ENCODE measurements at places on chromosomes 2 and 18.

DNA sequence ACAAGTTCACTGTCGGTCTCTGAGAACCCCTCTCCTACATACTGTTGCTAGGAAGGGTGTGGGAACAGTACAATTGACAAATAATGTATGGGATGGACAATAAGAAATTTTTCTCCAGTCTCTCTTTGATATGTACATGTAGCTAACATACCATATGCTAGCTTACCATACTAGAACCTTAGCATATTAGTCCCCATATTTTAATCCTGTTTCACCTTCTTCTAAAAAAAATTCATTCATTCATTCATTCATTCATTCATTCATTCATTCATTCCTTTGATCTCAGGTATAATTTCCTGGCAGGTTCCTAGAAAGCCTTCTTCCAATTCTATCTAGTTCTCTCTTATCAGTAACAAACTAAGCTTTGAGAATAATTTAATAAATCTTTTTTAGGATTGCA is 62.2 kb downstream of the TTC21B start:
- DNase-seq: no peak

DNA sequence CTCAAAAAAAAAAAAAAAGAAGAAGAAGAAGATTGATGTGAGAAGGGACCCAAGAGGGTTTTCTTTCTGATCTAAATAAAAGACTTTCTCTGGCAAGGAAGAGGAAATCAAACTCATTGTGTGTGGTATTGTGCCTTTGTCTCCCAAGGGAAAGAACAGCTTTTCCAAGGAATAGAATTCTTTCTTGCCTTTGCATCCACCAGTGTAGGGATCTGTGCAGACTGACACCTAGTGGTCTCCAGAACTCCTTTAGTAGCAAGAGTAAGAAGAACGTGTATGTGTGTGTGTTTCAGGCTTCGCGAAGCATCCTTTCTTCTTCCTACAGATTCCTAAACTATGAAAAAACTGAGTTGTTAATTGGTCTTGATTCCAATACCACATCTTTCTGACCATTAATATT is 33.5 kb upstream of the CRIM1 start:
- DNase-seq: peak; percentile 51

DNA sequence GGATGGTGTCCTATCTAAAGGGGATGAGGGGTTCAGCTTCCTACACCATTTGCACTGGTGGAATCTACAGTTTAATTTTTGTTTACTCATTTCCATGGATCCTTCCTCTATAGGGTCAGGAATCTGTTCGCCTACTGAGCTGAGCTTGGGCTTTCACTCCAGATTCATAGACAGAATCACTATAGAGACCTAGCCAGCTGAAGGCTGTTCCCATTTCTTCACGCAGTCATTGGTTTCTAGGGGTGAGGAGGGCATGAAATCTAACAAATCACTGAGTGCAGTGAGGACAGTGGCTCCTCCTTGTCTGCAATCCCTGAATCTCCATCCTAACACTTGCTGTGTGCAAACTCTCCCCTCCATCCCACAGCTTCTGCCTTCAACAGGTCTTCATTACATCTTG is 578.5 kb downstream of the TSN start:
- DNase-seq: no peak

- DNase-seq: no peak
These were observed 768.5 kb downstream of the TRIB2 start for GRCh38 chr2:13485256-13485655.

DNA sequence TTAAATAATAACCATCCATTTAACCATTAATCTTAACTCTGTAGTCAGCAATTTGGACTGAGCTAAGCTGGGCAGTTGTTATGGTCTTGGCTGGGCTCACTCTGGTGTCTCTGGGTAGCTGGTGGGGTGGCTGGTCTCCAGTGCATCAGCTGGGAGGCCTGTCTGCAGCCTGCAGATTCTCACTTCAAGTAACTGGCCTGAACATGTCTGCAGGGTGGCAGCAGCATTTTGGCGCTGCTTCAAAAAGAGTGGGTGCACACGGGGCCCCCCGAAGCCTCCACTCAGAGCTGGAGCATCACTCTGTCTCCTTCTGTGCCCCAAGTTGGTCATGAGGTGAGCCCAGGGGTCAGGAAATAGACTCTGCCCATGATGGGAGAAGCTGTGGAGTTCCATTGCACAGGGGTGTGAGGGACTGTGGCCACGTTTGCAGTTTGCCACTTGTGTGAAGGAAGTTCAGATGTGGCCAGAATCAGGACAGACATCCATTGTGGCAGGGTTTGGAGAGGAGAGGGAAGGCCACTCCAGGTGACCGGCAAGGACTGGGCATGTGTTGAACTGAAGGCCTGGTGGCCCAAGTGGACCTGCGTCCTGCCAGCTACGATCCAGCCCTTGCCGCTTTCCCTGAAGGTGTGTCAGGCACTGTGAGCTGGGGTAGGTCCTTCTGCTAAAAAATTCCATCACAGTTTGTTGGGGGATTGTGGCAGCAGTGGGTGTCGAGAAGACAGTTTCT is 4.9 kb upstream of the ALLC start:
- DNase-seq: no peak

DNA sequence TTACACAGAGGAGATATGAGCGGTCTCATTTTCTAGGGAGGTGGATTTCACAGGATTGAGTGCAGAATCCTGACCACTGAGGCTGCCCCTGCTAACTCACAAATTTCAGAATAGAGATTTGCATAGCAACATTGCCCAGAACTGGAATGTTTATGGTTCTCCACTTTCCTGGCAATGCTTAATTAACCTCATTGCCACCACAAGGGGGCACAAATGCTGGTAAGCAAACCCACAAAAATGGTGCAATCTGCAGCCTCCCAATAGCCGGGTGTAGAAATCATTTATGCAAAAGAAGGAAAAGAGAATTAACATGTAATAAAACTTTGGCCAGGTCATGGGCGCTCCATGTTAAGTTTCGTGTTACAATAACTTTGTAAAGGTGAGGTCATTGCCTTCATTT is 112.4 kb downstream of the CYRIA start:
- DNase-seq: peak; percentile 50

DNA sequence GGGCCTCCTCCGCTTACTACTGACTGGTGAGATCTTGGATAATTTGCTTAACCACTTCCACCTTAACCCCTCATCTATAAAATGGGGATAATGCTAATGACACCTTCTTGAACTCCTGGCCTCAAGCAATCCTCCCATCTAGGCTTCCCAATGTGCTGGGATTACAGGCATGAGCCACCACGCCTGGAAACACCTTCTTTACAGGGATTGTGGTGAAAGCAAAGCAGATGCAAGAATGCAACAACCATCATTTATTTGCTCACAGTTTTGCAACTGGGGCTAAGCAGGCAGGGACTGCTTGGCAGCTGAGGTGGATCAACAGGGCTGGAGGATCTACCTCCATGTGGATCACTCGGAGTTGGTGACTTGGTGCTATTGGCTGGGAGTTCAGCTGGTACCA is 76.2 kb upstream of the ZNF532 start:
- no peak for DNase-seq

DNA sequence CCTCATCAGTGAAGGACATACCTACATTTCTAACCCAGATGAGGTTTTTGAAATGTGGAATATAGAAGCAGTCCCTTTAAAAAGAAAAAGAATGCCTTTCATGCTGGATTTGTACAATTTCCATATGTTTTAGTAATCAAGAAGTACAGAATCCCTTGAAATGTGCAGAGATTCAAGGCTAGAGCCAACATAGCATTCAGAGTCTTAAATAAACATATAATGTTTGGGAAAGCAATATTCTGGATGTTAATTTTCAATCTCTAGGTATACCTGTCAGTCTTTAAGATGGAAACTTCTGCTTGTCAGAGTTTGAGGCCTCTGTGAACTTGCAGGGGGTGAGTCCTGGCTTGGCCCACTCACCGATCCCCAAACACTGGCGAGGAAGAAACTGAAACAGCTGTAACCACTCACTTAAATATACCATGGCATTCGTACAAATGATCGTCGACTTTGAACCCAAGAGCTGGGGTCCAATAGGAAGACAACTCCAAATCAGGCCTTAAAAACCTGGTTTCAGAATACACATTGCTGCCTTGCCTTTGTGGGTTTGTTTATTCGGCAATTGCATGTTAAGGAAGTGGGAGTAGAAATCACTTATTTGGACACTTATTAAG is 132.8 kb upstream of the NCK2 start:
- DNase-seq: no peak

GRCh38 chr2:218091746-218092145 is 22.7 kb downstream of the RUFY4 start:
- DNase-seq: no peak

- DNase-seq: no peak
These were observed 193.0 kb upstream of the LHCGR start for GRCh38 chr2:48948400-48949125.
